ENCODE measurements at places on chromosomes 3 and 15.

DNA sequence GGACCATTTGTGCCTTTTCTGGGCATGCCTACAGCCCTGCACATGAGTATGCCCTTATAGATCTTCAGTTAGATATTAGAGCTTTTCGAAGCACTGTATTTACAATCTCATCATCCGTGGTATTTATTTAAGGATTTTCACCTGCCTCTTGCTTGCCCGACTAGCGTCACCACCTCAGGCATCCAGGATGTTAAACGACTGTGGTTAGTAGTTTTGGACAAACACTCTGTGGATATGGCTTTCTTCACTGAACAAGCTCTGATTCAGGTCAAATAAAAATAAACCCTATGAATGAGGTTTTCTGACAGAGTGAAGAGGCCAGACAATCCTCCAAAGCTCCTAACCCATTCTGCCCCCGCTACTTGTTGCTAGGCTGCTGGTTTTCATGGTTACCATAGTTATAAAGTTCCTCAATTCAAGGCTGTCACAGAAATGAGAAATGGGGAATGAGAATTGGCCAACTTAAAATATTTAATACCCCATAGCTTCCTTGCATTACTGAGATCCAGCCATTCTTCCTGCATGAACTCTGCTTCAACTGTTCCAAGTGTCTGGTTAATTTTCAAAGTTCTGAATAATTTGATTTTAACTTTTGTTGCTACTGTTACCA lies 440.1 kb downstream of the GABRG3 start:
- DNase-seq = no peak

DNA sequence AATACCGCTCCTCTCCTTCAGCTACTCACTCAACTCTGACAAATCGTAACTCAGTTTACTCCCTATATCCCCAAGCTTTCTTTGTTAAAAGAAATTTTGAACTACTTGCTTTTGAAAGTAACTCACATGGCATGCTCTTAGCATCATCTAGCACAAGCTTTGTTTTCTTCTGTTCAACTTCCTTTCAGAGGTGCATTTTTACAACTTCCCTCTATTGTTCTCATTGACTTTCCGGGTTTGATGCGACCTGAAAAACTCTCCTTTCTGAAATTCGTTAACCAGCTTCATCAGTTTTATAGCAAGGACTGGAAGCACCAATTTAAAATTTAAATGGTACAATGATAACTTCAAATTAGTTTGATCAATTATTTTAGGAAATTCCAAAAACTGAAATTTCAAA lies 629.5 kb upstream of the TGFBR2 start:
- no peak for DNase-seq

DNA sequence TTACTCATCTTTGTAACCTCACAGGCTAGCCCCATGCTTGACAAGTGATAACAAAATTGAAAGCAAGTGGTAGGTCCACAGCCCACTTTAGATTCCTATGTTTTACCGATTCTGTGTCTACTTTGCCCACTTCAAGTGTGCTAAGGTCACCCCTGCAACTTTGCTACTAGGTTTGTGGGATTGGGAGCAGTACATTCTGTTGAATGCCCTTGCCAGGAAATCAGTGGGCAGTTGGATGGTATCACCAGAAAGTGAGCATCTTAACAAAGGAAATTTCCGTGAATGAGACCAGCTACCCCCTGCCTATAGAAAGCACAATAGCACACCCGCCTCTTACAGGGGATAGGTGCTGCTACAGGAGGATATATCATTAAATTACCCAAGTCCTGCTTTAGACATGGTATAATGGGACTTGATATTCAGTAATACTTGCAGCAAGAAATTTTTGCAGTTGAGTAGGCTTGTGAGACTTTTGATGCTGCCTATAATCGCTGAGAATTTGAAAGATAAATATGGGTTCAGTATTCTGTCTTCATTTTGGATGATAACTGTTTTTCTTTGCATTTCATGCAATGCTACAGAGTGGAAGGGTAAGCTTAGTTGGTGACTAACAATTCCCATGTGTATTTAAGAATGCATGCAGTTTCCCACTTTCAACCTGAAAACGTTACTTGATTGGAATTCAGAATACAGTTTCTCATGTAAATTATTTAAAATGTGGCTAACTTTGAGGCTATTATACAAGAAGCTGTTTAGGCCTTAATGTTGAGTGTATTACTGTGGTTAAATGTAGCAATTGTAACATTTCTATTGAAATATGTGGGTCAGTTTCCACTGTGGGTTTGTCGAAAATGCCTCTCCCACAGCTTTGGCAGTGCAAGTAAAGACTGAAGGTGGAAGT lies 9.5 kb downstream of the EBLN2 start:
- no peak for DNase-seq

DNA sequence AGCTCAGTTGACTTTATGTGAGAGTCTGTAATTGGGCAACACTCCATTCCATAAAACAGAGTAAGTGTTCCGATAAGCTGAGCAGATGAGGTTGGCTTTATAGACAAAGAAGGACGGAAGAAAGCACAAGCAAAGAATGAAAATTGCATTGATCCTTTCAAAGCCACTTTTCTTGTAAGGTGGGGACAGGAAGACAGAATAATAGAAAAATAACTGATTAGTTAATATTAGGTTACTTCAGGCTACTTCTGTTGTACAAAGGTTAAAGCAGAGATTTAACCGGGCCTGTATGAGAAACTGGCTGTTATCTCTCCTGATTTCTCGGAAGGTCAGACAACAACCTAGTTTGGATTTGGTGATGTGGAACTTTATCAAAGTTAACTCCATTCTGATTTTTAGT lies 15.5 kb upstream of the GPR160 start:
- no peak for DNase-seq

- no peak for DNase-seq
These were observed 98.5 kb upstream of the SLC2A2 start for GRCh38 chr3:171125010-171125409.

DNA sequence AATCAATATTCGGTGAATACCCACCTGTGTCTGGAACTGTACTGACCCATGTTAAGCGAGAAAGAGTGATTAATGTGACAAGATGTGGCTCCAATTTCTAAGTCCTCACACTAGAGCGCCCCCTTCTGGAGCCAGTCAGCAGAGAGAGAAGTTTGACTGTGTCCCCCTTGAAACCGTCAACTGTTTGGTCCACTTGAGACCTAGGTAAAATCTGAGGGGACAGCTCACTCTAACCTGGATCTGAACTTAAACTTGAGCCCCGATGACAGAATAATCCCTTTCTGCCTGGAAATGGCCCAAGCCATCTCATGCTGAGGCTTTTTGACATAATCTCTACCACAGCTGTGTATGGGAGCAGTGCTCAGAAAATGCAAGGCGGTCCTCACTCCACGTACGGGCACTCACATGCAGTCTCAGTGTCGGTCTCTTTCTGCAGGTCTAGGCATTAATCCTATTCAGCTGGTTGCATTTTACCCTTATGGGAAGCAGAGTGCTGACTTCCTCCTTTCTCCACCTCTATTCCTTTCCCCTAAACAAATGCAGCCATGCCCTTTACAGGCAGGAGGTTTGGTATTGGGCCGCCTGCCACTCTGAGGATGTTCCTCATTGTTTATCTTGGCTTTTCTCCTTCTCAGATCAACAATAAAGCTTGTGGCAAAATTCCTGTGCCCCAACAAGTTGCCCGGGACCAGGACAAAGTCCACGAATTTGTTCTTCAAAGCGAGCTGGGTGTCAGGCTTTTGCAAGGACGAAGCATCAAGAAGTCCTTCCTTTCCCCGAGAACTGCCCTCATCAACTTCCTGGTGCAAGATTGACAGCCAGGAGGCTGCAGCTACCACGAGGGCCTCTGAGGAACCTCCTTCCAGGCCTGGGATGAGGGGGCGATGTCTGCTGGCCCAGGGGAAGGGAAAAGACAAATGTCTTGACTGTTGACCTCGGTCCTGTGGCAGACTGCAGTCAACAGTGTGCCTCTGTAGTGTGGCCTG lies 47.5 kb upstream of the LIMD1 start:
- no peak for DNase-seq

GRCh38 chr15:78061963-78062427 lies 15.5 kb downstream of the TBC1D2B start:
- no peak for DNase-seq

- DNase-seq = no peak
These were observed 58.8 kb downstream of the ITPR1 start for GRCh38 chr3:4551794-4552442.

DNA sequence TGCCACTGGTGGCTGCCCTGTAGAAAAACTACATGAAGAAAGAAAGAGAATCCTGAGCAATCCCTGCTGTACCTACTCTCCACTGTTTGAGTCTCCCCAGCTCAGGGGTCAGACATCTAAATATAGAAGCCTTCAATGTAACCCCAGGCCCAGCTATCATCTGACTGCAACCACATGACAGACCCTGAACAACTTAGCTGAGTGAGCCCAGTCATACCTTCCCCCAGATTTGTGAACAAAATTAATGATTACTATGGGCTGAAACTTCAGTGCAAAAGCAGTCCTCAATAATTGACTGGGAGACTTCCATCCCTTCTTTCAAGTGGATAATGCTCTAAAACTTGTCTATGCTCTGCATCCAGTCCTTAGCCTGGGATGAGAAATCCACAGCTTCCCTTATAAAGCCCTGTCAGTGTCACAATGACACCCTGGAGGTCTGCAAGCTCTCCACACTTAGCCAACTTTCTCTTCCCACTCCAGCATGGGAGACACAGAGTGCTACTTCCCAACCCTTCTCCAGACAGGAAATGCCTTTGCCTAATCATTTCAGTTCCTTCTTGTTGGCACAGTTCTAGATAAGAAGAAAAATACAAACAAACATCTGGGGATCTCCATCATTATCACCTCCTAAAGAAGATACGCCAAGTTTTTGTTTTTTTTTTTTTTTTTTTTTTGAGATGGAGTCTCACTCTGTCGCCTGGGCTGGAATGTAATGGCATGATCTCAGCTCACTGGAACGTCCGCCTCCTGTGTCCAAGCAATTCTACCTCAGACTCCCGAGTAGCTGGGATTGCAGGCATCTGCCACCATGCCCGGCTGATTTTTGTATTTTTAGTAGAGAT lies 198.5 kb upstream of the GADL1 start:
- no peak for DNase-seq

DNA sequence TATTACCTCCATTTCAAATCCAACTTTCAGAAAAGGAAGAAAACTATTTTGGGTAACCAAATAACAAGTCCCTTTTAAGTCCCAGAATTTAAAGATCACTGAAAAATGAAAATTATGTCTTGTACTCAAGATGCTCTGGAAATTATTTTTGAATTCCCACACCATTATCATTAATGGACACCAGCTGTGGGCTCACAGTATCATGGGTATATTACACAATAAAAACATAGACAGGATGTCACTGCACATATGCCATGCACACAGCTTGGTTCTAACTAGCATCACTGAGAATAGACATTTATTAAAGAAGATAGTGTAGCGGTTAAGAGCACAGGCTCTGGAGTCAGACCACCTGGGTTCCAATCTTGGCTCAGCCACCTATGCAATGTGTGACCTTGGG lies 130.4 kb downstream of the FRMD5 start:
- no peak for DNase-seq

DNA sequence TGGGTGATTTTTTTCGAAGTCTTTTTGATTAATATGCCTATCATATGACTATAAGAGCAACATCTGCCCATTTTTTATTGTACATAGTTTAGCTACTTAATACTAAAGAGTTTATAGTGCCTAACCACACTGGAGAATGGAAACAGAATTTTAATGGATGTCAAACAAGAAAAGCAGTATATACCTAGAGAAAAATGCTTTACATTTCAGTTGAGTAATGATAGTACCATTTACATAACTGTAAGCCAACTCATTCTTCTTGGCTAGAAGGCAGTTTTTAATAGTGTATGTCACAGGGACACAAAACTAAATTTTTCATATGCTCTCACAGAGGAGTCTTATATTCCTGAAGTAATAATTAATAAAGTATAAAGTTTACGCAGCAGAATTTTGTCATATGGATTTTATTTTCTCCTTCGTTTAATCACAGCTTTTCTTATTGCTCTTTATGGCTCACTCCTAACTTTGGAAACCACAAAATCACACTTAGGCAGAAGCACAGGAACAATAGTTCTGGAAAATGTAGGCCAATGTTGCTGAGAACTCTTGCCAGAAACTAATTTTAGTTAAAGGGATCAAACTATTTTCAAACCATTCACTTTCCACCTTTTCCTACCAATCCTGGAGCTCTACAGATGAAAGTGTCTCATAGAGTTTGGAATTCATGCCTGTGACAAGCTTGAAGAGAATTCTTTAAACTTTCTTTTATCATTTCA lies 243.6 kb downstream of the ZIC1 start:
- DNase-seq = no peak

DNA sequence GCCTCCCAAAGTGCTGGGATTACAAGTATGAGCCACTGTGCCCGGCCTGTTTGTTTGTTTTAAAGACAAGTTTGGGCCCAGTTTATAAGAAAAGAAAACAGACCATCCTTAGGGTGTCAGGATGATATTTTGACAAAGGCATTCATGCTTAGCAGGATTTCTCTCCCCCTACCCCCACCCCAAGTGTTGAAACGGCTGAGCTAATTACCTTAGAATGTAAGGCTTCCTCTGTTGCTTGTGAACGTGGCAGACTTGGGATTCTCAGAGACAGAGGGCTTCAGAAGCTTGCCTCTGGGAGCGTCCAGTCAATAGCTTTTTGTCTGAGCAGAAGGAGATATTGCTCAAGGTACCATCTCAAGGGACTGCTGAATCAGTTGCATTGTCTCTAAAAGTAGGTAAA lies 24.0 kb downstream of the FLNB start:
- DNase-seq = no peak

GRCh38 chr3:14483286-14483685 lies 56.9 kb downstream of the GRIP2 start:
- DNase-seq = no peak

- DNase-seq = no peak
These were observed 272.8 kb upstream of the TTC14 start for GRCh38 chr3:180329187-180329586.

GRCh38 chr15:88932271-88932874 lies 19.2 kb upstream of the MFGE8 start:
- no peak for DNase-seq

DNA sequence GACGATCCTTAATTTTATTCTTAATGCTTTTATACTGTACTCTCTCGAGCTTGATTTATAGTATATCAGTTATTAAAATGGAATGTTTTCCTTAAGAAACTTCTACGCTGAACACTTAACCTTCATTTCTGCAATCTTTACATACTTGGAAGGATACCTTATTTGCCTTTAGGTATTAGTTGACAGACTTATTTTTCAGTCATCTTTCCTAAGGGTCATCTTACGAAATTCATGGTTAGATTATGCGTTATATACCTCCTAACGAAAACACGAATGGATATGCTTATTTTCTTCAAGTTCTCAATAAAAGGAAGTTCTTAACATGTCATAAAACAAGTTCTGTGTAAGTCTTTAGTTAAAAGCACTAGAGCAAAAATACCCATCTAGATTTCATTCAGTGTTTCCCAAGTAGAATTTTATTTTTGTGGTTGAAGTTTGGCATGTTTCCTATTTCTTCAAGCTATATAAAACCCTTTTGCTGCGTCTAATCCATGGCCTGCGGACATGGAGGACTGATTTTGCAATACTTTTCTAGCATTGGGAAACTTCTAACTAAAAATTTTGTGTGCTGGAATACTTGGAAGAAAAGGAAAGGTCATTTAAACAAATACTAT lies 231.3 kb downstream of the TP63 start:
- no peak for DNase-seq

GRCh38 chr3:162087361-162087760 lies 590.8 kb downstream of the OTOL1 start:
- DNase-seq = no peak

GRCh38 chr3:108234387-108234957 lies 12.2 kb upstream of the IFT57 start:
- DNase-seq = no peak

- DNase-seq = no peak
These were observed 32.3 kb downstream of the PAQR9 start for GRCh38 chr3:142931222-142931621.

GRCh38 chr3:134352031-134352671 lies 22.1 kb downstream of the AMOTL2 start:
- no peak for DNase-seq

- no peak for DNase-seq
These were observed 59.2 kb upstream of the ABHD17C start for GRCh38 chr15:80635953-80636352.
